ENCODE measurements at places on chromosomes 5 and 9.
A peak's percentile ranks its signal among the peaks of the same experiment; 100 is the strongest.

- peak; percentile 85 for DNase-seq
Observed at GRCh38 chr5:128436749-128437188, 101.3 kb downstream of the FBN2 start.

- DNase-seq: no peak
Observed at GRCh38 chr5:173881811-173882575, 6.2 kb upstream of the CPEB4 start.

DNA sequence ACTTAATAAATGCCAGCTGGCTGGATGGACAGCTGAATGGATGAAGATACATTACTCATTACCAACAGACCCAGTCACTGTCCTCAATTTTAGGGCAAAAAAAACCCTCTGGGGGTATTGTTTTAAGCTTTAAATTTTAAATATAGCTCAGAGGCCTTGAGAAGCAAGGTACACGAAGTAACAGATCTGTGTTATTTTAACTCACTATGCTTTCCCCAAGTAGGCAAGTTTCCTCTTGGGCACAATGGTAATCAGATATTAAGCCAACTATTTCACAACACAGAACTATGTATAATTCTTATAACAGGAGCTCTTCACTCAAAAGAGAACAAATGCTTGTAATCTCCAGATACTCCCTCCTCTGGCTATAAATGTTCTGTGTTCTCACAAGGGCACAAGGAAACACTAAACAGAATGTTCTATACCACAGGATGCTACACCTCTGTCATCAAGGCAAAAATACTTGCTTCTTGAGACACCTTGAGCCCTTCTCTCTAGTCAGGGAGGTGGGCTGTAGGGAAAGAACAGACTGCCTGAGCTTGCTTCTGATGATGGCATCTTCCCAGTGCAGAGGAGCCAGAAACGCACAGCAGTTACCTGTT, 443.8 kb downstream of the SPOCK1 start:
- no peak for DNase-seq

- no peak for DNase-seq
Observed at GRCh38 chr9:121217609-121218292, 16.1 kb upstream of the RAB14 start.

DNA sequence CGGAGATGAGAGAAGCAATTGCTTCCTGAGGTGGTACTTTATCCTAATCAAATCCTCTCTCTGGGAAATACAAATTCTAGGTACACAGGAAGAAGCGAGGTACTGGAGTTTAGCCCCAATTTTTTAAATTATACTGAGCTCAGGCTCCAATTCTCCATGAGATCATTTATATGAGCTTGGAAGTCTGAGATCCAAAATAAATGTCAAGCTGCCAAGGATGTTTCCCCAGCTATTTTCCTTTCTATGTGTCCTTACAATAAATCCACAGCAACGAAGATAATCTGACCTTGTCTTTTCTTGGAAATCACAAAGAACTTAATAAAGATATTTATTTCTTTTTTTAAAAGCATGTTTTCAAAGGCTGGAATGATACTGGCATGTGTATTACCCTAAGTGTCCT, 597.3 kb downstream of the GABRG2 start:
- DNase-seq: no peak
